ENCODE measurements at places on chromosomes 5 and 9.

GRCh38 chr5:41270423-41271251, 57.3 kb upstream of the C6 start:
- DNase-seq = no peak

GRCh38 chr9:72441848-72442607, 77.0 kb upstream of the ZFAND5 start:
- no peak for DNase-seq

DNA sequence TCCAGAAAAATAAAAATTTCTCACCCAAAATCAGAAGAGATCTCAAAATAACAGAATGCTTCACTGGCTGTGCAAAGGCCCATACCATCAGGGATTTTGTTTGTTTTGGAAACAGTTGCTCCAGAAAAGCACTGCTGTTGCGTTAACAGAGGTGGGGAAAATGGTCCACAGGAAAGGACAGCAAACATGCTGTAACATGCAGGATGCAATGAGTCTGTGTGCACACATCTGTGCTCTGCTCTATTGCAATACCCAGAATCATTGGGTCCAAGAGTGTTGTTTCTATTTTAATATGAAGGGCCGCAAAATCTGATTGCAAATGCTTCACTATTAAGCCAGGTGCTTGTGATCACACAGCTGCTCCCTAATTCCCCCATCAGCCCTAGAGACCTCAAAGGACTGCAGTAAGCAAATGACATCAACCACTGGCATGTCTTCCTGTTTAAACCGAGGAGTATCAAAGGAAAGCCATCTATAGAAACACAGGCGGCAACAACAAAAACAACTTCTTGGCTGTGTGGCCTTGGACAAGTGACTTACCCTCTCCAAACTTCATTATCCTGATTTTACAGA, 141.0 kb downstream of the DCP2 start:
- no peak for DNase-seq

DNA sequence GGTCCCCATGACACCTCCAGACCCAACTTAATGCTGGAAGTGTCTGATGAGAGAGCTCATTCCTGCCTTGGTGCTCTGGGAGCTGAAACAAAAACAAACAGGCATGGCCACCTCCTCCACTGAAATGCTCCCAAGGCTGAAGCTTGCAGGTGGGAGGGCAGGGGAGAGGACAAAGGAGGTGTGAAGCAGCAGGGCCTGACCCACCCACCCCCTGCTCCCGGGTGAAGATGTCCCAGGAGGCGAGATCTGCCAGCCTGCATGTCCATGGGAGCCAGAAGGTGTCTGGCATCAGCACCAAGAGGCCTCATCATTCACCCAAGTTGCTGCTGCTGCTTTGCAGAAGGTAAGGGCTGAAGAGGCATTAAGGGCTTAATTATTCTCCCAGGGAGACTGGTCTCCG, 4.2 kb upstream of the CCIN start:
- no peak for DNase-seq

DNA sequence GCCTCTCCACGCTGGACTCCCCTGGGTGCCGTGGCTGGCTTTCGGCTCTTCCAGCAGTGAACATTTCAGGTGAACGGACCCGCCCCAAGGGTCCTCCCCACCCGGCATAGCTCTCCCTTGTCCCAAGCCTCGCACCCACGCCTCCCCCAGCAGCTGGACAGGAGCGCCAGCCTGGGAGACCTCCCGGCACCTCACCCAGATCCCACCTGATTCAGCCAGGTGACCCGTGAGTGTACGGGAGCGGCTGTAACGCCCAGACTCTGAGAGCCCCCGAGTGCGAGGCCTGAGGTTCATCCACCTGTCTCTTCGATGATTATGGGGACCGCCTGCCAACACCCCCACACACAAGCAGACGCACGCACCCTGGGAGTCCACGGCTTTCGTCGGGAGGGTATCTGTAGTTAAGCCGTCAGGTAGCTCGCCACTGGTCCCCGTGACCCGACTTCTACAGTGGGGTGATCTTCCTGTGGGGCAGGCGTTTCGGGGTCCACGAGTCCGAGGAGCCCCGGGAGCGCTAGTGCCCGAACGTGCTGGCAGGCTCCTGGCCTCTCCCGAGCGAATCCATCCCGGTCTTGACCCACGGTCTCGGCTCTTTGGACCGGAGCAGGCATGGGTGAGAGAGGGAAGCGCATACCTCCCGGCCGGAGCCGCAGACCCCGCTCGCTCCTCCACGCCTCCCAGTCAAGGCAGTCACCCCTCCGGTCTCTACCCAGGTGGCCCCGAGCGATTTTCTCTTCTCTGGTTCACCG, 14.9 kb downstream of the TRIM7 start:
- no peak for DNase-seq

- DNase-seq = no peak
These were observed 43.3 kb downstream of the NCS1 start for GRCh38 chr9:130215341-130216119.

DNA sequence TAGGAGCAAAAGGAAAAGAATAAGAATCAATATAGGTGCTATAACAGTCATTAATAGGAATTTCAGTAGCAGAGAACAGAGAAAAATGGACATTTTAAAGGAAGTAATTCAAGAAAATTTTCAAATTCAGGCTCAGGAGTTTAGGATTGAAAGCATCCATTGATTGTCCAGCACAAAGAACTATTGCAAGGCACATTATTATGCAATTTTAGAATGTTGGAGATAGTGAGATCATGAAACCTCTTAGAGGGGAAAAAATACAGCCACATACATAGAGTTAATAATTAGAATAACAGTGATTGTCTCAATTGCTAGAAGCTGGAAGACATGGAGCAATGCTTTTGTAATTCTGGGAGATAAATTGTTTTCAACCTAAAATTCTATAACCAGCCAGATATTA, 31.5 kb downstream of the CNTLN start:
- DNase-seq = no peak

- no peak for DNase-seq
These were observed 56.2 kb upstream of the LPAR1 start for GRCh38 chr9:111094433-111094924.

GRCh38 chr5:111135363-111135762, 43.2 kb downstream of the WDR36 start:
- DNase-seq = no peak

GRCh38 chr9:115891929-115892328, 261.7 kb upstream of the PAPPA start:
- DNase-seq = no peak

DNA sequence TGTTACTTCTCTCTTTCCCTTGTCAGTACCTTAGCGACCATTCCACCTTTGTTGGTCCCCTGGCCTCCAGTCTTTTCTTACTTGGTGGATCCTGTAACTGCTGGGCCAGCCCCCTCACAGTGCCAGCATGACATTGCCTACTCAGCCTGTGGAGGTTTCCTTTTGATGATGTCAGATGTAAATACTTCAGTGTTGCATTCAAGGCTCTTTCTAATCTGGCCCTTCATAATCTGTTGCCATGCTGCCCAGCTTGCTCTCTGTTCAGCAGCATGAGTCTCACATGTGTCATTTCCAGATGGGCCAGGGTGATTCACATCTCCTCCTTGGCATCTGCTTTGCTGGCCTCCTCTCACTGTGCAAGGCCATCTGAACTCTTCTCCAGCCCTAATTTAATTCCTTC, 57.1 kb downstream of the MAST4 start:
- DNase-seq = no peak

DNA sequence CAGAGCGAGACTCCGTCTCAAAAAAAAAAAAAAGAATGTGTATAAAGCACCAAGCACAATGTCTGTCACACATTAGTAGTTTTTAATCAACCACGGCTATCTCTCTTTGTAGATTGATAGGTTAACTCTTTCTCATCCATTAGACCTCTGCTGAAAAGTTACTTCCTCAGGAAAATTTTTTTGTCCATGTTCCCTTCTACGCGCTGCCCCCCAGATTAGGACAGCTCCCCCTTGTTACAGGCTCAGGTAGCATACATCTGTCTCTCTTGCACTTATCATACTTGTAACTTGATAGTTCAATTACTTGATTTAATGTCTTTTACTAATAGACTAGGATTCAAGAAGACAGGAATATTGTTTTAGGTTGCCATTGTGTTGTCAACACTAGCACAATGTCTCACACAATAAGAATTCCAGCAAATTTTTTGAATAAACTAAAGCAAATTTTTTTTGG, 1.5 kb downstream of the SPDL1 start:
- no peak for DNase-seq

GRCh38 chr5:14781106-14781505, 90.5 kb downstream of the ANKH start:
- DNase-seq = no peak

DNA sequence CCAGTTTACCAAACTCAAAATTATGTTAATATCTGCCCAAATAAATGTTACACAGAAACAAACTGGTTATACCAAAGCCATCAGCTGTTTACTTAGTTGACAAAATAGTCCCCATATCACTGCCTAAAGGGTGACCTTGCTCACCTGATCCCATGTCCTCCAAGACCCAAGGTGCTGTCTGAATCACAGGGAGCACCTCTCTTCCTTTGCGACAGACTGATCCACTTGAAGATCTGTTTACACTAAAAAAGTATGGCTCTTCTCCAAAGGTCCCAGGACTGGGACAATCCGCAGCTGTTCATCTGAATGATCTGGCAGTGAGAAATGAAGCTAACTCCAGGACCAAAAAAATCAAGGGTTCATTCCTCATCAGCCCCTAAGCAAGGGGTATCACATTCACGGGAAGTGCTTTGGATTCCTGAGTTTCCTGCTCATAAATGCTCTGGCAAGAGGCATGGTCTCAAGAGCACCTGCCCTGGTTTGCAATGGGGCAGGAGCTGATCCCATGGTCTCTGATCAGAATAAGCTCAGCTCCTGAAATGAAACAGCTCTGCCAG, 5.0 kb downstream of the PRUNE2 start:
- no peak for DNase-seq

DNA sequence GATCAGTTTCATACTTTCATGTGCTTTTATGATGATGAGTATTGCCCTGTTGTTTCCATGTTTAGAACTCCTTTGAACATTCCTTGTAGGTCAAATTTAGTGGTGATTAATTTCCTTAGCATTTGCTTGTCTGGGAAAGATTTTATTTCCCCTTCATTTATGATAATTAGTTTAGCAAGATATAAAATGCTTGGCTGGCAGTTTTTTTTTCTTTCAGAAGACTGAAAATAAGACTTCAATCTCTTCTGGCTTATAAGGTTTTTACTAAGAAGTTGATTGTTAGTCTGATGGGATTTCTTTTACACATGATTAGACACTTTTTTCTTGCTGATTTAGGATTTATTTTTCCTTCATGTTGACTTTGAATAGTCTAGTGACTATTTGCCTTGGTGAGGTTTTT, 238.9 kb upstream of the ADCY2 start:
- DNase-seq = no peak

DNA sequence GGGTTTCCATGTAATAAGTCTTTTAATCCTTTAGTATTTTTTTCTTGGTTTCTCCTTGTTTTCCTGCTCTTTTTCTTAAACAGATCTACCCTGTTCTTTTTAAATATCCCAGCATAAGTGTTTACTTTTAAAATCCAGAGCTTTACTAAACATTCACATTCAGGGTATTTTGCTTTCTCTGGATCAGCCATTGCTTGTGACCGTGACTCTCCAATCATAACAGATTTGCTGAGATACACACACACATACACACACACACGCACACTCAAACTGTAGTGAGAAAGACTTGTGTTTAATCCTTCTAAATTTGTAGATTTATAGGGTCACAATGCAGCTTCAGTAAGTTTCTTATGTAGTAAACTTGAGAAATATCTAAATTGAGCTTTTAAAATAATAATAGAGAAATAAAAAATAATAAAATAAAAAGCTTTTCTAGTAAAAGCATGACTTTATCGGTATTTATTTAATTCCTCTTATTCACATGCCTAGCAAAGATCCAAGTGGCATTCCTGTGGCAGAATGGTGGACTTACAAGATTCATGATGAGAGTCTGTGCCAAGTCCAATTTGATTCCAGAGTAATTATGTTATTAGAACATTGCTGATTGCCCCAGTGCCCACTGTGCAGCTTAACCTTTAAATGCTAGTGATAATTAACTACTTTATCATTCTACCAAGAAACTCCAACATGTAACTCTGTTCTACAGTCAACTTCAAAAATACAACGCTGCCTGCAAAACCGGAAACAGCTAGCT, 129.0 kb downstream of the TLE4 start:
- DNase-seq = no peak

DNA sequence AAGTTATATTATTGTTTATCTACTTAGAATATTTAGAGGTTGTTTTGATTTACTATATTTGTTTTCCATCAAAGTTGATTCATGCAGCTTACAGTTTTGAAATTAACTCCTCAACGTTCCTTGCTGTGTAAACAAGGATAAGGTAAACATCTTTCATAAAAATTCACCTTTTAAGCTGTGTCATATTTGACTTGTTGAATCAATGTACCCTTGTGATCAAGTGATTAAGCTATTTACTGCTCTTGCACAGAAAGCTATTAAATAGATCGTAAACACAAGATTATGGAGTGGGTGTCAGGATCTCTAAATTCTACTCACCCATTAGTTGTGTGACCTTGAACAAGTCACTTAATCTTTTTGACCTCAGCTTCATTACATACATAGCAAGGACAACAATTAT, 2054.0 kb upstream of the NUDT12 start:
- no peak for DNase-seq

GRCh38 chr9:16601991-16602390, 268.5 kb downstream of the BNC2 start:
- DNase-seq = no peak

DNA sequence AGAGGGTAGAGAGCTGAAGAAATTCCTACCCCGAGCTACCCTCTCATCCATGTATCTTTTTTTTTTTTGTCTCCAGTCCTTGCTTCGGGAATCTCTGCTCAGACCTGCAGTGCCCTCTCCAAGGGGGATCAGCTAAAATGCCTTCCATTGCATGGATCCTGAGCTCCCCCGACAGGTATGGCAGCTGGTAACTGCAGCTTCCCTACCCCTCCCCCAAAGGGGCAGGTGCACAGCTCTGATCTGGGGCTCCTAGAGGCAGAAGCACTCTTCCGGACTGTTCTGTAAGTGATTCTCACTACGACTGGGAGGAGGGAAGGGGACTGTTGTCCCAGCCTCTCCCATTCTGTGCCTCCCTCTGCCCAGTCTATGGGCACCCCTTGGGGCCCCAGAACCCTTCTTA, 169.6 kb downstream of the MELK start:
- no peak for DNase-seq

DNA sequence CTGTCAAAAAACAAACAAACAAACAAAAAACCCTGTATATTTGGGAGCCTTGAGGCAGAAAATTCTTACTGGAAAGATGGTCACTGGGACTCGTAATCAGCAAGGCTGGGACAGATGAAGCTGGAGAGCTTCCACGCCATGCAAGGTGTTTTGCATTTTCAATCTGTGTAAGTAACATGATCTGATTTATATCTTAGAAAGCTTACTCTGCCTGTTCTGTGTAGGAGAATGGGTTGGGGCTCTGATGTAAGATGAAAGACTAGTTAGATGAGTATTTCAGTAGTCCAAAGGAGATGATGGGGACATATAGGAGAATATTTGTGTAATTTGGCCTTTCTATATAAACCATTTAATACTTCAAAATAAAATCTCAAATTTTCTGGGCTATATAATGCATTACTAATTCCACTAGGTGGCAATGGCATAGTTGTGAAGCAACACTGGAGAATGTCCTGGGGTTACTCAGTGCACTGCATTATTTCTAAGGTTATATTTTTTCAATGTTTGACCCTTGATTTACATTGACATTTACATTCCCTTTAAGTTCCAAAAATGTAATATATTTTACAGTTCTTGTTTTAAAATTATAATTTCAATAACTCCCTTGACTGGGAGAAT, 21.9 kb upstream of the FSD1L start:
- DNase-seq = no peak

Data from activated CD4-positive, alpha-beta T cell treated with anti-CD3 and anti-CD28 coated beads for 1 hour (primary cell).